ENCODE measurements at places on chromosomes 1 and 21.

DNA sequence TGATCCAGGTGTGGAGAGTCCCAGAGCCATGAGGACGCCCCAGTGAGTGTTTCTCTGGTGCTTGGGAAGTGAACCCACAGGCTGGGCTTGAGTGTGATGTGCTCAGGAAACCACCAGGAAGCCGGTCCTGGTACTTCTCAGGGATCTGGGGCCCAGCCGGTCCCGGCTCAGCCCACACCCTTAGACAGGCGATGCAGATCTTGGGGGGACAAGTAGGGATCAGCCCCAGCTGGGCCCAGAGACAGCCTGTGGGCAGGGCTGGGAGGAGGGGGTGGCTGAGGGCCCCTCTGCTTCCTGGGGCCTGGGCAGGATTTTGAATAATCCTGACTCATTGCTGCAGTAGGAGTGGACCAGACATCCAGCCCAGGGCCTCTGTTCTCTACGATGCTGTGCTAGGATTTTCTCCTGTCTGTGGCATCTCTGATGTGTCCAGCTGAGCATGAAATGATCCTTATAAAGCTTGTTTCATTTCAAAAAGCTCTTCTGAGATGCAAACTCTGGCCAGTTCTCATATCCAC is 698.0 kb downstream of the PTPRU start:
- DNase-seq = no peak

GRCh38 chr21:34570313-34570712 is 44.6 kb downstream of the RCAN1 start:
- no peak for DNase-seq

DNA sequence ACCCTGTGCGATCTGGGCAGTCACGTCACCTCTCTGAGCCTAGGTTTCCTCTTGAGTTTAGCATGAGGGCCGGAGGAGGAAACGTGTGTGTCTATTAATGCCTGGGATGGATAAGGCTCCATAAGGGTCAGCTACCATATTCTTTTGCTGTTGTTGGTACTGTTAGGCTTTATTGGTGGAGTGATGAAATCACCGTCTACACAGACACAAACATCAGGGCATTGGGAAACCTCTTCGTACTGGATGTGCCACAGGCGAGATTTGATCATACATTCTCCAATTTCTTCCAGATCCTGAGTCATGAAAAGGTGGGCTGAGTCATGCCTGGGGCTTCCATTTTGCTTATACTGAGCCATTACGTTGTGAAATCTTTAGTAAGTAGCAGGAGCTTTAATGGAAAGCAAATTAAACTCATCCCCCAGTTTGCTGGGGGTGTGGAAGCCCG is 24.9 kb upstream of the GRHL3 start:
- DNase-seq = no peak

DNA sequence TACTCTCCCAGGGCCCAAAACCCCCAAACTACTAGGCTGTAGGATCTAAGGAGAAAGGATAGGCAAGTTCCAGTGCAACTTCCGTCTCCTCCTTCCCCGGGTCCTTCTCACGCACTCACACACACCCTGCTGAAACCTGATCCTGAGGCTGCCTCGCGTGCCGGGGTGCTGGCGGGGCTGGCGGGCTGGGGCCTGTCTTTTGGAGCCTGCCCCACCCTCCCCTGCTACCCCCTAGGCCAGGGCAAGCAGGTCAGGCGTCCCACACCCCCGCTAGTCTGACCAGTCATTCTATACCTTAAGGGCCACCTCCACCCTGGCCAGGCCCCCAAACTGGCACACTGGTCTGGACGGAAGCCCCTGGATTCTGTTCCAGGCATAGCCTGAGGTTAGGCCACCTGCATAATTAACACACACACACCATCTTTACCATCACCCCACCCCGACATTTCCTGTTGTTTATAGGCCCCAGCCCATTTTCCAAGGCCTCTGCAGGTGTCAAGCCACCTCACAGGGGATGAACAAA is 48.3 kb upstream of the ARTN start:
- no peak for DNase-seq

GRCh38 chr21:34824314-34824713 is 155.5 kb downstream of the CLIC6 start:
- no peak for DNase-seq

DNA sequence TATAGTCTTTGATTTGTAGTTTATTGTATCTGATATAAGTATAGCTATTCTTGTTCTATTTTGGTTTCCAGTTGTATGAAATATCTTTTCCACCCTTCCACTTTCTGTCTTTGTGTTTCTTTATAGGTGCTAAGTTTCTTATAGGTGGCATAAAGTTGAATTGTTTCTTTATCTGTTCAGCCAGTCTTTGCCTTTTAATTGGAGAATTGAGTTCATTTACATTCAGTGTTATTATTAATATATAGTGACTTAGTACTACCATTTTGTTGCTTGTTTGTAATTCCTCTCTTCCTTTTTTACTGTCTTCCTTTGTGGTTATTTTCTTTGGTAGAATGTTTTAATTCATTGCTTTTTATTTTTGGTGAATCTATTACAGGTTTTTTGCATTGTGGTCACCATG is 77.7 kb downstream of the MAGI3 start:
- no peak for DNase-seq

DNA sequence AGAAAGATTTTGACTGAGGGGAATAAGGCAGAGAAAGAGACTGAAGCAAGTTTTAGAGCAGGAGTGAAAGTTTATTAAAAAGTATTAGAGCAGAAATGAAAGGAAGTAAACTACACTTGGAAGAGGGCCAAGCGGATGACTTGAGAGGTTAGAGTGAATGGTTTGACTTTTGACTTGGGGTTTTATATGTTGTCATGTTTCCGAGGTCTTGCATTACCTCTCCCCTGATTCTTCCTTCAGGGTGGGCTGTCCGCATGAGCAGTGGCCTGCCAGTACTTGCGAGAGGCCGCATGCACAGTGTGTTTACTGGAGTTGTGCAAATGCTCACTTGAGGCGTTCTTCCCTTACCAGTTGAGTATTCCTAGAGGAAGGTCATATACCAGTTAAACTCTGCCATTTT is 13.0 kb upstream of the DENND2D start:
- no peak for DNase-seq

DNA sequence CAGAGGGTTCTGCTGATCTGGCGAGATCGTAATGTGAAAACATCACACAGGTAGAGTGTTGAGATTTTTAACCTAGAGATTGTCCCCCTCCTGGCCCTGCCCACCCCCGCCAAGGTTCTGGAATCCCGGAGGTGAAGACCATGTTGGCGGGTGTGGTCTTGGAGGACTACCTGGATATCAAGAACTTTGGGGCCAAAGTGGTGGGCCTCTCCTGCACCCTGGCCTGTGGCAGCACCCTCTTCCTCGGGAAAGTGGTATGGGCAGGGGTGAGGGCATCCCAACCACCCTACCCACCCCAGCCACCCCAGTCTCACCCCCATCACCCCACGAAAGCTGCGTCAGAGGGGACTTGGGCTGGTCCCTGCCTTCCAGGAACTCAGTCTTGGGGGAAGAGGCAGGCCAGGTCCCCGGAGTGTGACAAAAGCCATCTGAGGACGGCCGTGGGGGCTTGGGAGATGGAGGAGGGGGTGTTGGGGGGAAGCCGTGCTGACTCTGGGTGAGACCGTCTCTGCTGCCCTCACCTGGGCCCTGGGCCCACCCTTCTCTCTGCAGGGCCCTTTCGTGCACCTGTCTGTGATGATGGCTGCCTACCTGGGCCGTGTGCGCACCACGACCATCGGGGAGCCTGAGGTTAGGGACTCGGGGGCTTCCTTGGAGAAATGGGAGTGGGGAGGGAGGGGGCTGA is 4.4 kb downstream of the CLCNKB start:
- no peak for DNase-seq

DNA sequence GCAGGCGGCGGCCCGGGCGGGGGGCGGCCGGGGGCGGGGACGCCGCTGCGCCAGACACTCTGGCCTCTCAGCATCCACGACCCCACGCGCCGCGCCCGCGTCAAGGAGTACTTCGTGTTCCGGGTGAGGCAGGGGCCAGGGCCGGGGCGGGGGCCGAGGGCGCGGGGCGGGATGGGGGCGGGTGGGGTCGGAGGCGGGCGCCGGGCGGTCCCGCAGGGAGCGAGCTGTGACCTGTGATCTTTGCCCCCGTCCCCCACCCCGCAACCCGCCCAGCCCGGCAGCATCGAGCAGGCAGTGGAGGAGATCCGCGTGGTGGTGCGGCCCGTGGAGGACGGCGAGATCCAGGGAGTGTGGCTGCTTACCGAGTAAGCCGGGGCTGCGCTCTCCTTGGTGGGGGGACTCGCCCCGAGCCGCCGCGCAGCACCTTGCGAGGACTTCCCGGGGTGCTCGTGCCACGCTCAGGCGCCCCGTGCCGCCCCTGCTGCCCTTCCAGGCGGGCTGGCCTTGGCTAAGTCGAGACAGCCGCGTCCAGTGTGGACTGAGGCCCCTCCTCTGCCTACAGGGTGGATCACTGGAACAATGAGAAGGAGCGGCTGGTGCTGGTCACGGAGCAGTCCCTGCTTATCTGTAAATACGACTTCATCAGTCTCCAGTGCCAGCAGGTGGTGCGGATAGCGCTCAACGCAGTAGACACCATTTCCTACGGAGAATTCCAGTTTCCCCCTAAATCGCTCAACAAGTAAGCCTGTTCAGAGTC is 514 bp downstream of the TPRG1L start:
- peak; percentile 18 for DNase-seq

DNA sequence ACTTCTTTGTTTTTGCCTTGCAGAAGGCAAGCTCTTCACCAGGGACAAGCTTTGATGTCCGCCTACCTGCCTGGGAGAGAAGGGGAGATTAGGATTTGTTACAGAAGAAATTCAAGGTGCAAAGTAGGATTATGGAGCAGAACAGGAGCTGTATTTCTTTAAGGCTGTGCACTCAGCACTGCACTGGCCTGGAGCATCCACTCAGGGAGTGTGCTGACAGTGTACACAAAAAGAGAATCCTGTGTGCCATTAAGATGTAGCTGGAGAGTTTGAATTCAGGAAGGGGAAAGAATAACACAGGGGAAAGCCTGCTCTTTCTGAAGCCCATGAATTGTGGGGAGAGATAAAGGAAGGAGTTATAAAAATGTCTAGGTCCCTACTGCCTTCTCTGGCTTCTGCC is 137.7 kb upstream of the ETS2 start:
- DNase-seq = no peak

- no peak for DNase-seq
Observed at GRCh38 chr1:20137604-20138003, 1.5 kb upstream of the PLA2G2F start.

GRCh38 chr1:216560527-216560926 is 137.3 kb upstream of the USH2A start:
- DNase-seq = no peak

- DNase-seq = no peak
Observed at GRCh38 chr1:223207293-223208066, 64.4 kb upstream of the TLR5 start.

- DNase-seq = peak; percentile 93
Observed at GRCh38 chr1:15885701-15886610, 38.4 kb downstream of the SPEN start.

- no peak for DNase-seq
Observed at GRCh38 chr1:38072858-38073257, 26.3 kb upstream of the POU3F1 start.

DNA sequence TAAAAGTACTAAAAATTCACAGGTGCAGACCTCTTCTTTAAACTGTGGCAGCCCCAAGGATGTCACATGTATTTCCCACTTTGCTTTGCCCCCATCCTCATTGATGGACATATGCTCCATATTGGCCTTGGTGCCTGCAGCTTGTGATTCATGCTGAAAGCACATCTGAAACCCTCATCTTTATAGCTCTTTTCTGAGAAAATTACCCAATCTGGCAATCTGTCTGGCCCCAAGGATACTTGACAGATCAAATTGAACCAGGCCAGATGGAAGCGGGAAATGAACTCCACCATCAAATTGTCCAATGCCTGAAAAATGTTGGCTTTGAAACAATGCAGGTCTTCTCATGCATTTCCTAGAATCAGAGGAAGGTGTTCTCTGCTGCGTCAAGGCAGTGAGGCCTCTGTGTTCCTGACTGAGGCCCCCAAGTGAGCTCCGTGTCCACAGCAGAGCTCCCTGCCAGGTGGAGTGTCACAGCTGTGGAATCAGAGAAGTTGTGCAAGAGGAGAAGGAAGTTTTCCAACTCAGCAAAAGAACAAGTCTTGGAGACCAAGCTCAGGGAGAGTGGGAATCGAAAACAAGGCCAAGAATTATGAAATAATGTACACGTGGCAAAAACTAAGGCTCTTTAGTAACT is 323.7 kb downstream of the PLPP3 start:
- no peak for DNase-seq

DNA sequence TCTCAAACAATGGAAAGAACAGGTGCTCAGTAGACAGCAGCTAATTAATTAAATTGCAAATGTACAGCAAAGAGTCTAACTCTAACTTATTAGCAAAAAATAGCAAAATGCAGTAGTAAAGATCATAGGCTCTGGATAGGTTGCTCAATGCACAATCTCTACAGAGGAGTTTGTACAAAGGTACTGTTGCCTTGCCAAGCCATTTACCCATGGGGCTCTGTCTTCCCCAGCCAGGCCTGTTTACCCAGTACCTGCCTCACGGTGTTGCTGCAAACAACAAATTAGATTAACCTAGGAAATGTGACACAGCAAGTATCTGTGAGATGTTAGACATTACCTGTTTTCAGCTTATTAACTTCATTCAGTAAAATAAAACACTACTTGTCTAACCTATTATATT is 222.0 kb downstream of the DENND1B start:
- no peak for DNase-seq

DNA sequence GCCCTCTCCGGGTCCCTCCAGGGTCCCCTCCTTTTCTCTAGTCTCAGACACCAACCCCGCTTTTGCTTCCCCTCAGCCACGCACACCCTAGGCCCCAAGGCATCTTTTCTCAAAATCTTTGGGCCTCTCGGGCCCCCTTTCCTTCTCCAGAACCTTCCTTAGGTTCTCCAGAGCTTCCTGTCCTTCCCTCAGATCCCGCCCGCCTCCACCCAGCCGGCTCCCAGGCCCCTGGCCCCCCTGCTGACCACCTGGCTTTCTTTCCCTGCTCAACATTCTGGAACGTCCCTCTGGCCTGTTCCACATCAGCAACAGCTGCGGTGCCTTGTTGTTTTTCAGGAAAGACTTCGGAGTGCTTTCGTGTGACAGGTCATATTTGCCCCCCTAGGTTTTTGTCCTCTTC is 1.2 kb downstream of the ZDHHC18 start:
- DNase-seq = no peak

DNA sequence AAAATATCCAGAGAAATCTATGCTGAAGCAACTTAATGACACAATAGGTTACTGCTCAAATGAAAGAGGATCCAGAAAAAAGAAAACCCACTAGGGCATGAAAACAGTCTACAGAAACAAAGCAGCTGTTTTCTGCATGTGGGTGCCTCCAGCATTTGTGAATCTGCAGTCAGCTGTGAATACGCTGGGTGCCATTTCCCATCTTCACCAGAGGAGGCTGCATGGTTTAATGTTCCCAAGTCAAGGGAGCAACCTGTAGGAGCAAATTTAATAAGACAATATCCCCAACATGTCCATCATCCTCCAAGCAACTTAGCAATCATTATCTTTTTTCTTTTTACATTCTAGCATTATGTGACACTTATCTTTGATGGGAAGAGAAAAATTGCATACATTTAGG is 396.6 kb downstream of the BRINP2 start:
- no peak for DNase-seq

DNA sequence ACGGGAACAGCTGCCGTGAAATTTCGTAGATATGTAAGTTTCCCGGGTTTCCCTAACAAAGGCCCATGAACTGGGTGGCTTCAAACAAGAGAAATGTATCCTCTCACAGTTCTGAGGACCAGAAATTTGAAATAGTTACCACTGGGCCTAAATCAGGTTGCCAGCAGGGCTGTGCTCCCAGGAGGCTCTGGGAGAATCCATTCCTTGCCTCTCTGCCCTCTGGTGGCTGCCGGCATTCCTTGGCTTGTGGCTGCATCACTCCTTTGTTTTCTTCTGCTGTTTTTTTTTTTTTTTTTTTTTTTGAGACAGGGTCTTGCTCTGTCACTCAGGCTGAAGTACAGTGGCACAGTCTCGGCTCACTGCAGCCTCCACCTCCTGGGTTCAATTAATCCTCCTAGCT is 23.7 kb downstream of the UMODL1 start:
- DNase-seq = no peak

Measured in anterior cingulate cortex (tissue), 58 donors.